Stimulated activated CD4-positive, alpha-beta T cell treated with anti-CD3 and anti-CD28 coated beads, TNF-alpha, amount 100 ng/mL, for 4 hours (primary cell): ENCODE measurements at places on chromosomes 7 and 10.

- DNase-seq, result no peak
Measured at GRCh38 chr7:69893906-69894305, 295.6 kb downstream of the AUTS2 start.

DNA sequence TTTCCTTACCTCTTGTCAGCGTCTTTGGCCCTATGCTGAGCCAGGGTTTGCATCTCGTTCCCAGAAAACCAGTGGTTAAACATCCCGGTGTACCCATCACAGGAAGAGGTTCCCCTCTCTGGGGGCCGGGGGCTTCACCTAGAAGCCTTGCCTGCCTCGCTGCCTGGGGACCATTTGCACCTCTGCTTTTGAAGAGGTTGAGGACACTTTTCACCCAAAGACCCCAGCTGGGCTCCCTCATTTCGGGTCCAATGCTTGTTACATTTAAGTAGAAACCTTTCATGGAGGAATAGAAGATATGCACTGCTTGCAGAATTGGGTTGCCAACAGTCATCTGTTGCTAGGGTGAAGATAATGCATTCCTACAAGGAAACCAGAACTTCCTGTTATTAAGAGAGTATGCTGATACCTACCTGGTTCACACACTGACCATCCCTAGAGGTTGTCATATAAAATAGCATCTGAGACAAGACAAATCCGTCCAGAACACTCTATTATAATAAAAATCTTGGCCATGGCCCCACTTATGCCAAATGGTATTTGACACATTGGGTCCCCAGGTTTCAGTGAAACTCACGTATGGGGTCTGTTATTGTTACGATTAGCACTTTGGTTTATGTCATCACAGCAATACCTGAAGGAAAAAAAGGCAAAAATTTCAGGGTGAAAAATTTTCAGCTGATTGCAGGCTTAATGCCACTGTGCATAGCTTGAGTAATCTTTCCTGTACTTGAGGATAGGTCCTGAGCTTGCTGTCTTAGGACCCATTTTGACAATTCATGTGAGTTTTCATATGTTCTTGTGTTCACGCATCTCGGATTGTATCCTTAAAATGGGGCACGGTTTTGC, 917 bp downstream of the ZNF365 start:
- DNase-seq, result no peak

- peak; percentile 71 for DNase-seq
Measured at GRCh38 chr7:92833766-92834506, 2.4 kb downstream of the CDK6 start.

- DNase-seq, result no peak
Measured at GRCh38 chr10:105800641-105801040, 1159.6 kb downstream of the SORCS3 start.

- no peak for DNase-seq
Measured at GRCh38 chr7:99409192-99409572, 413 bp downstream of the BUD31 start.

DNA sequence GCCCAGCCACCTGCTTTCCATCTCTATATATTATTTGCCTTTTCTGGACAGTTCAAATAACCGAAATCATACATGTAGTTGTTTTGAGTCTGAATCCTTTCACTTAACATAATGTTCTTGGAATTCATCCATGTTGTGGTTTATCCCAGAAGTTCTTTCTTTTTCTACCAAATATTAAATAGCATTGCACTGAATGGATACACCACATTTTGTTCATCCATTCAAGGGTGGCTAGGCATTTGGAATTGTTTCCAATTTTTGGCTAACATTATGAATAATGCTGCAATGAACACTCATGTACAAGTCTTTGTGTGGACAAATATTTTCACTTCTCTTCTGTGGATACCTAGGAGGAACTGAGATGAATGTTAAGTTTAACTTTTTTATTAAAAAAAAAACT, 18.0 kb downstream of the DNAJC1 start:
- DNase-seq, result no peak

DNA sequence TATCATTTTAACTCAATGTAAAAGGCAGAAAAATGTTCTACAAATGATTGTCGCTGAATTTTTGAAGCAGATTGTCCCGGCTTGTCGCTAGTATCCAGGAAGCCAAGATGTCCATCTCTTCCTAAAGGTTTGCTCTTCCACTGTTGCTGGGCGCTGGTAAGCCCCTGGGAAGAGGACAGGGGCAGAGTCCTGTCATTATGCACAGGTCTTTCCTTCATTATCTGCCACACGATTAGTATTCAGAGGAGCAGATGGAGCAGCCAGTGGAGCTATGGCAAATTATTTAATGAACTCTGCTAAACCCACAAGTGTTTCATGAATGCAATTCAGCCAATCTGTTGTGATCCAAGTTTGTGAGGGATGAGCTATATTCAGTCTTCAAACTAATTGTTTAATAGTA, 499.1 kb upstream of the NRP1 start:
- DNase-seq, result no peak

DNA sequence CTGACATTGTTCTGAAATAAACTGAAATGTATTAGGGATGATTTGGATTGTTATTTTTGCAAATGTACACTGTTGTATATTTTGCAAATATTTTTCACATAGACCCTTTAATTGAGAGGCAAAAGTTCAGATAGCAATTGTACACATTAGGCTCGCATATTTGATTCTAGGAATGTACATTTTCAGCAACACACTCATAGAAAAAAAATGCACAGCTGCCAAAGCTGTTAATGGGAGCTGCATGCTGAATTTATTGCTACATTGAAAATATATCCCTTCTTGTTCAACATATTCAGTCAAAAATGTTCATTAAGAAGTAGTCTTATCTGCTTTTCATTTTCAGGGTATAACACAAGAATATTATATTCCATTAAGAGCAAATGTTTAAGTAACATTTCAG, 512.9 kb downstream of the ATRNL1 start:
- no peak for DNase-seq

GRCh38 chr10:24168258-24169170, 40.4 kb upstream of the KIAA1217 start:
- no peak for DNase-seq

- no peak for DNase-seq
Measured at GRCh38 chr7:116706668-116707126, 34.7 kb downstream of the MET start.
